ENCODE measurements at places on chromosomes 12 and 14.

- DNase-seq, result no peak
Measured at GRCh38 chr14:56056031-56056430, 62.2 kb upstream of the PELI2 start.

DNA sequence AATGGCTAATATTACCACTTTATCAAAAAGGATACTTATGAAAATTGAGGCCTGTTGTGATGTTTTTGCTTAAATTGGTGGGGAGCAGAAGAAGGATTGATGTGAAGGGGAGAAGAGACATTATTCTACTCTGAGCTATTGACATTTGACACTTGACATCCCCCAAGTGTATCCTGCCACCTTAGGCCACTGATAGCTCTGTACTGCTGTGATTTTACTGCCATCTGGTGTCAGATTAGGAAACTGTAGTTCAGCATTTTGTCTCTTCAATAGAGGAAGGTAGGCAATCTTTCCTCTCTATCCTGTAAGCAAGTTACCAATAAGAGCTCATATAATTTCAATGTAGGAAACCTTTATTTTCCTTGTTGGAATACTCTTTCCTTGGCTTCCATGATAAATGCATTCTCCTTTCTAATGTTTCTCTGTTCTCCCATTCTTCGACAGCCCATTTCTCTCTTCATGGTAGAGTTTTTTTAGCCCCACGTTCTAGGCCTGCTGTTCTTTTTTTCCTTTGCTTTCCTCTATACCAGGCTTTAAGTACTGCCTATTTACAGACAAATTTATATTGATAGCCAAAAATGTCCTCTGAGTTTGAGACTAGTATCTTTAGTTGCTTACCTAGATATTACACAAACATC is 46.3 kb downstream of the PPHLN1 start:
- no peak for DNase-seq

GRCh38 chr14:86430853-86431252 is 900.9 kb downstream of the FLRT2 start:
- no peak for DNase-seq

- no peak for DNase-seq
Measured at GRCh38 chr12:116926283-116927243, 15.8 kb downstream of the FBXW8 start.

- no peak for DNase-seq
Measured at GRCh38 chr12:113891739-113892520, 74.2 kb downstream of the RBM19 start.

DNA sequence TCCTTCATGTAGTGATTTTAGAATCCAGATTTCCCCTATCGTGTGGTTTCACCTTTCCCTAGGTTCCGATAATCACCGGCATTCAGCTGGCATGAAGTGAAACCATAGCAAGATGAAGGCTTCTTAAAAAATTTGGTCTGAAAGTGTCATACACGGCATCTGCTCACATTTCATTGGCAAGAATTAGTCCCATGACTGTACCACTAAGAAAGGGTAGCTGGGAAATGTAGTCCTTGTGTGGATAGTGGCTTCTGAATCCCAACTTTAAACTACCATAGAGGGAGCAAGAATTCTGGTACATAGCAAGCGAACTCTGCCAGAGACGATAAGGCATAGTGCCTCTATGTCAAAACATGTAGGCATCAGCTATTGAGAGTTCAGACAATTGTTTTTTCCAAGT is 360.1 kb upstream of the TBX3 start:
- no peak for DNase-seq

DNA sequence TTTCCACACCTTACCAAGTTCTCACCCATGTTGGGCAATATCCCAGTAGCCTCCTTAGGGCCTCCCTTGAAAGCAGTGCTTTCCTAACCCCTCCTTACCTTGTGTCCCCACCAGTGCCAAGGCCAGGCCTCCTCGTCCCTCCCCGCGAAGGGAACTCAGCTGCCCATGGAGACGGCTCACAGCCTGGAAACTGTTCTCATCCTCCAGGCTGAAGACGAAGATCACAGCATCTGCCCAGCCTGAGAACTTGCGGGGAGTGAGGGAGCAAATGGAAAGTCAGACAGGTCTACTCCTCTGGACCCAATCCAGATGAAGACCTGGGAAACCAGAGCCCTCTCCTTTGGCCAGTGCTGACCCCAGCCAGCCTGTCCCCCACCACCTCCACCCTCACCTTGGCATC is 4.6 kb downstream of the AGAP2 start:
- no peak for DNase-seq

DNA sequence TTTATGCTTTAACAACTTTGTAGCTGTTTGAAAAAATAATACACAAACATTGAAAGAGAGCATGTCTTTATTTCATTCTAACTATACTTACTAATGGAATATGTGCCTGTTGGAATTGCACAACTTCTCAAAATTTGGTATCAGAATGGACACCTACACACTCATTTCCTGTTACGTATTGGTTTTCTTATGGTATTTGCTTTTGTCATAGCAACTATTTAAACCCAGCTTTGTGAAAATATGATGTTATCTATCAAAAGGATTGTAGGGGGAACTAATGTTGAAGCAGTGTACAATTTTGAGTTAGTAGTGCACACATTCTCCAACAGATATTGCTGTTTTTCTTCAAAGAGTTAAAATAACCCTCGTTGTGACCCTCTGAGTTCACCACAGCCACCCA is 52.6 kb downstream of the RBMS2 start:
- no peak for DNase-seq

GRCh38 chr14:64719601-64720000 is 15.4 kb downstream of the PLEKHG3 start:
- DNase-seq, result no peak

- DNase-seq, result no peak
Measured at GRCh38 chr12:124622331-124622730, 54.9 kb upstream of the NCOR2 start.

DNA sequence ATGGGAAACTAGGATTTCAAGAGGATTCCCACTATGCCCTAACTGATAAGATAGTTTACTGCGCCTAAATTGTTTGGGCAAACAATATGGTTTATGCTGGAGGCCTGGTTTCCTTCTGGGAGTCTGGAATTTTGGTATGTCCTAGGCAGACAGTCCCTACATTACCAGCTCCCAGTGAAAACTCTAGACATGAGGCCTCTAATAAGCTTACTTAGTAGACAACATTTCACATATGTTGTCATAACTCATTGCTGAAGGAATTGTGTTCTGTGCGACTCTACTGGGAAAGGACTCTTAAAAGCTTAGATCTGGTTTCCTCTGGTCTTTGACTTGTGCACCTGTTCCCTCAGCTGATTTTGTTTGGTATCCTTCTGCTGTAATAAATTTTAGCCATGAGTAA is 18.0 kb upstream of the PRPF39 start:
- no peak for DNase-seq

- no peak for DNase-seq
Measured at GRCh38 chr14:95697764-95698163, 11.5 kb downstream of the TCL1B start.

DNA sequence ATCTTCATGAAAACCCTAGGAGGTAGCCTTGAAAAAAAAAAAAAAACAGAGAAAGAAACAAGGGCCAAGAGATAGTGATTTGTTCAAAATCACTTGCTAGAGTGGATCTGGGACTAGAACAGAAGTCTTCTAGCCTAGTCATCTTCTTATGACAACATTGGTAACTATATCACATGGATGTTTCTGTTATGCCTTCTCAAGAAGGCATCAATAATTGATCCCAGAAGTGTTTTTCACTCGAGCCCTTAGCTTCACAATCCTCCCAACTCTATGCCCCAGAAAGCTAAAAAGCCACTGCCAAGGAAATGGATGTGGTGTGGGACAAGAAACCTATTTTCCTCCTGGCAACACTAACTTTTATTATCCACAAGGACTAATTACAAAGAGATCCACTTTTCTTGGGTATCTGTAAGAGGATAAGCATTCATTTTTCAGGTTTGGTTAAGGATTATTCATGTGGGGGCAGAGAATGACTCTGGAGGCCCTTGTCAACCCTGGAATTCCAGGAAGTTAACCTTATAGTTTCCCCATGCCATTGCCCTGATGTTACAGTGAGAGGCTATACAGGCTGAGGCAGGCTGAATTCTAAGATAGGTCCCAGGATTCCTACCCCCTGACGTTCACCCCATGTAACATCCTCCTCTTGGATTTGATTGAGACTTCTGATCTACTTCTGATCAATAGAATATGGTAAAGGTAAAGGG is 67.7 kb upstream of the CPM start:
- no peak for DNase-seq

DNA sequence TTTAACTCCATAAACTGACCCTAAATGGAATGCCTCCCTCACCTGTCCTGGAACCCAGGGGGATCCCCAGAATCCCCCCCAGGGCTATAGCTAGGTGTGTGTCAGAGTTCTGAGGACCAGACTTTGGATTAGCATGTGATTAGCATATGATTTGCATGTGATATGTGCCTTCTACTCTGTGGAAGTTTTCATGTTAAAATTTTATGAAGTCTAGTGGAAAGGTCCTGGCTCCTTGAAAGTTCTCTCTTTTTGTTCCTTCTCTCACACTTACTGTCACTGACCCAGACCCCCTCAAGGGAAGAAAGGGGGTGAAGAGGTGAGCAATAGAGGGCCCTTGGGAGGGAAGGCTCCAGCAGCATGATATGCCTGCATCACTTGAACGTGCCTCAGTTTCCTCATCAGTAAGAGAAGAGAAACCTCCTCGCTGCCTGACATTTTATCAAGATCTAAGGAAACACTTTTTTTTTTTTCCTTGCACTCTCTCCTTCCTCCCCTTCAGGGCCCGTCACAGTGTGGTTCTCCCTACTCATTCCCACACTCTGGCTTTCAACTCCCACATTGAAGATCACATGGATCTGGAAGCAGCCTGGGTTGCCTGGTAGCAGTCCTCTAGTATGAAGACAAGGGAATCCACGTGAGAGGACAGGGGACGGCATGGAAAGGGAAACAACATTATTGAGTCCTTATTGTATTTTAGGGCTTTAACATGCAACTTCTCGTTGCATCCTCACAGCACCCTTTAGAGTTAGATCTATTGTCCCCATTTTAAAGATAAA is 3.3 kb upstream of the C1QL4 start:
- DNase-seq, result no peak

GRCh38 chr12:84497819-84498218 is 414.8 kb downstream of the SLC6A15 start:
- DNase-seq, result no peak

DNA sequence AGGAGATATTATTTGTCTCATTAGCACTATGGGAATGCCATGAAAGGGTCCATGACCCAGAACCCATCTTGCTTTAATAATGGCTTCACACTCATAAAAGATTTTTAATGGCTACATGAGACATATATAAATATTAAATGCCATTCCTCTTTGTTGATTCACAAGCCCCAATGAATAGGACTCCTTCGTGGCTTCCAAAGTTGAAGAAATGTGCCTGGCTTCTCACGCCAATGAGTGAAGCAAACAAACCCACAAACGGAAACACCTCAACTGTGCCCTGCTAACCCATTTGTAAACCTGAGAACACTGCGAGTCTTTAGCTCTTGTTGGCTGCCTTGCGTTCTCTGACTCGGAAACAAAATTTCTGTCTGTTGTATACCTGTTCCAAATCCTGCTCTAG is 381.7 kb upstream of the DDHD1 start:
- no peak for DNase-seq

GRCh38 chr12:111316671-111317070 is 52.2 kb downstream of the PHETA1 start:
- DNase-seq, result no peak

- DNase-seq, result no peak
Measured at GRCh38 chr14:70045844-70046535, 142.8 kb downstream of the SLC8A3 start.

DNA sequence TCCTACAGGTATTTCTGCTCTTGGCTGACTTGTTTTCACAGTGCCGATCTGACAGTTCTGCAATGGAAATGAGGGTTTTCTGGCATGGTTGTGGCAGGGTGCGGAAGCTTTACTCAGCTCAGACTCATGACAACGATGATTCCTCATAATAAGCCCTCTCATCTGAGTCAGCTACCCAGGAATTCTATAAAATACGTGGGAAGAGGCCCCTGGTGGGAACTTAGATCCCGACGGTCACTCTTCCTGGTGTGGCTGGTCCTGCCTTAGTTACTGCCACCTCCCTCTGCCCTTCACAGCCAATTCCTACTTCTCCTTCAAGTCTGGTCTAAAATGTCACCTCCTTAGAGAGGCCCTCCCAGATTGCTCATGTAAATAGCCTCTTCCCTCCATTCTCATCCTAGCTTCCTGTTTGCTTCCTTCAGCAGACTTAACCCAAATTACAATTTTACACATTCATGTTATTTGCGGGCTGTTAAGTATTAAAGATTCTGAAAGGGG is 104.2 kb upstream of the MAP1LC3B2 start:
- no peak for DNase-seq

- peak; percentile 14 for DNase-seq
Measured at GRCh38 chr14:93207468-93208308, 632 bp downstream of the UBR7 start.
